Smooth muscle cell of bladder (primary cell): ENCODE measurements at places on chromosomes 11 and 22. TPM values are rescaled to one million over a fixed set of nuclear protein-coding genes. Genes with fewer than 3 reads are reported as not detected.

HIRA gene
- 19.5 and 21.3 TPM in 2 replicates for total RNA-seq

ART1 gene
- total RNA-seq = not detected in 2 replicates

SYT12 gene
- 0.14 and 0.55 TPM in 2 replicates for total RNA-seq

PRR5L gene
- total RNA-seq = 1.3 and 6.3 TPM in 2 replicates

MS4A12 gene
- total RNA-seq = not detected in 2 replicates

OR52I1 gene
- total RNA-seq = not detected in 2 replicates
